ENCODE measurements at places on chromosomes 11 and 22.

GRCh38 chr11:110153474-110153873 lies 60.3 kb downstream of the ZC3H12C start:
- DNase-seq: no peak

- no peak for DNase-seq
These were observed 44.8 kb upstream of the TUB start for GRCh38 chr11:8036002-8036802.

- DNase-seq: no peak
These were observed 26.7 kb downstream of the GNB1L start for GRCh38 chr22:19828035-19828401.

- DNase-seq: no peak
These were observed 687.9 kb downstream of the NTM start for GRCh38 chr11:132058211-132058772.

All from GM12891 (cell line).